ENCODE measurements at places on chromosomes 3 and 15.

DNA sequence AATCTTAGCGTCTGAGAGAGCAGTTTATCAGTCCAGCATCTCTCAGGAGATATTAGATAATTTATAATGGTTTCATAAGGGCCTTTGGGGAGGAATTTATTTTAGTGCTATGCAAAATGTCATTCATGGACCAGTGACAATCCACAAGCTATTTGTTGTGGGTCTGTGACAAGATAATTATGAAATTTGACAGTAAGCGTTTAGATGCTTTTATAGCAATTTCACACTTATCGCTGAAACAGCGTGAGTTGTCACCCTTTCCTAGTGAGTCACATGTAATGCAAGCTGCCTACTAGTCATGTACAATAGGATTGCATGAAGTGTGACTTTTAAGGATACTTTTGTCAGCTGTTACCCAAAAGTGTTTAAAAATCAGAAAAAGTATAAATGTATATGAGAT lies 315.6 kb upstream of the THBS1 start:
- H3K4me3 ChIP-seq = no peak overlapping the region
- H3K36me3 ChIP-seq = no peaks in the 10 kb centered on the region
- H3K27ac ChIP-seq = no peak overlapping the region
- peaks cover 15% of the 10 kb centered on the region for H3K4me1 ChIP-seq
- DNase-seq = no peak

DNA sequence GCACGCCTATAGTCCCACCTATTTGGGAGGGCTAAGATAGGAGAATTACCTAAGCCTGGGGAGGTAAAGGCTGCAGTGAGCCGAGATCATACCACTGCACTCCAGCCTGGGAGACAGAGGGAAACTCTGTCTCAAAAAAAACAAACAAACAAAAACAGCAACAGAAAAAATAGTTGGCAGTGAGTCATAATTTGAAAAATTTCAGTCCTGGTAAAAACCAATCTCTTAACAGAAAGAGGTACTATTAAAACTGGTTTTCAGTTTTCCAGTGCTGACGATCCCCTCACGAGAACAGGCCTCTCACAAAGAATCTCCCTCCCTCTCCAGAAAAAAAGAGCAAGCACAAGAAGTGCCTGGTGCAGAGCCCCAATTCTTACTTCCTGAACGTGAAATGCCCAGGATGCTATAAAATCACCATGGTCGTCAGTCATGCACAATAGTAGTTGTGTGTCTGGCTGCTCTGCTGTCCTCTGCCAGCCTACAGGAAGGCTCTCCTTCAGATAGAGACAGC lies 22.8 kb upstream of the MAP4 start:
- H3K4me1 ChIP-seq = peaks cover 26% of the 10 kb centered on the region
- no peak overlapping the region for H3K27ac ChIP-seq
- DNase-seq = no peak
- no peaks in the 10 kb centered on the region for H3K27me3 ChIP-seq

GRCh38 chr15:60795889-60796288 lies 316.9 kb upstream of the ICE2 start:
- DNase-seq = no peak
- H3K27ac ChIP-seq = peak overlapping the region; percentile 72
- H3K4me3 ChIP-seq = no peak overlapping the region
- H3K27me3 ChIP-seq = no peaks in the 10 kb centered on the region
- peaks cover 55% of the 10 kb centered on the region for H3K4me1 ChIP-seq

DNA sequence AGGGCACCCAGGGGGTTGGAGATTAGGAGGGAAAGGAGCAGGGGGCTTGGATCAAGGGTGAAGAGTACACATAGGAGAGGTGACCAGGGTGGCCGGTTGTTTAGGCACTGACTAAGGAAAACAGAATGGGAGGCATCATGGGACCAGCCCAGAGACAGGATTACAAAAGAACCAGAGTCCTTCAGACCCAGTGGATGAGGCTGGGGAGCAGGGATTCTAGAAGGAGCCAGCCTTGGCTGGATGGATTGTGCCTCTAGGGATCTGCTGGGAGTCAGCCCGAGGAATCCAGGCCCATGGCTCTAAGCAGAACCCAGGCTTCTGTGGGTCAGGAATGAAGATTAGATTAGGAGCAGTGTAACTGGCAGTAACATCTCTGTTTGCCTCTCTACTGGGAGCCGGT lies 98.6 kb downstream of the ARNT2 start:
- H3K4me3 ChIP-seq = no peak overlapping the region
- peaks cover 2% of the 10 kb centered on the region for H3K36me3 ChIP-seq
- H3K27me3 ChIP-seq = peaks cover 6% of the 10 kb centered on the region
- no peak for DNase-seq

DNA sequence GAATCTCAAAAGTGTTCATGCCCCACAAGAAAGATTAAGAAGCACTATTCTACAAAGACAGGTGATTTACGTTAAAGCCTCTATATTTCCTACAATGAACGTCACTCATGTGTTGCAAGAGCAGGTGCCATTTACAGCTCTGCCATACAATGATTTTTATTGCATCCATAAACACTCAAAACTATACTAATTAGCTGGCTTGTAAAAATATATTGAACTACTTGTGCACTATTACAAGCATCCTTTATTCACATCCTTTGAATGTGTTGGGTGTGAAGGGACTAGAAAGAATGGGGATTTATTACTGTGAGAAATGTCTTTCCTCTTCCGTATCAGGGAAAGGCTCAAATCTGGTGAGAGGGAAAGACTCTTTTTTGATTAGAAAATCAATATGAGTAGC lies 50.7 kb upstream of the C3orf49 start:
- H3K4me3 ChIP-seq = no peak overlapping the region
- H3K27me3 ChIP-seq = peaks cover 15% of the 10 kb centered on the region
- no peaks in the 10 kb centered on the region for H3K4me1 ChIP-seq
- no peak for DNase-seq
- H3K36me3 ChIP-seq = no peaks in the 10 kb centered on the region

DNA sequence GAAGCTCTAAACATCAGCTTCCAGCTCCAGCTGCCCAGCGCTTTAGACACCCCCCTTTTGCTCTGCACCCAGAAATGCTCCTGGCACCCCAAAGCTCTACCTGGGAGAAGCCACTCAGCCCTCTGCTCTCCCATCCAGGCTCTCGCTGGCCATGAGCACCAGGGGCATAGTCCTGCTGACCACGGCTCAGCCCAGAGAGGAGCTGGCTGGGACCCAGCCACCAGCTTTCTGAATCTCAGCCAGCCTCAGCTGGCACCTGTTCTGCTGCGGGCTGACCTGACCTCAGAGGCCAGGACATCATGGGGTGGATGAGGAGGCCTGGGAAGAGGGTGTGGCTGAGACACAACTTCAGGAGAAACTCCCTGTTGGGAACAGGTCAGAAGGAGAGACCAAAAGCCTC lies 8.6 kb downstream of the NTRK3 start:
- DNase-seq = no peak
- H3K36me3 ChIP-seq = no peaks in the 10 kb centered on the region
- no peak overlapping the region for H3K27ac ChIP-seq
- peaks cover 2% of the 10 kb centered on the region for H3K4me1 ChIP-seq

- H3K4me1 ChIP-seq = no peaks in the 10 kb centered on the region
- H3K4me3 ChIP-seq = no peak overlapping the region
- H3K36me3 ChIP-seq = no peaks in the 10 kb centered on the region
- no peak overlapping the region for H3K27ac ChIP-seq
- H3K27me3 ChIP-seq = no peaks in the 10 kb centered on the region
Measured at GRCh38 chr15:48557335-48557734, 88.2 kb downstream of the FBN1 start.

DNA sequence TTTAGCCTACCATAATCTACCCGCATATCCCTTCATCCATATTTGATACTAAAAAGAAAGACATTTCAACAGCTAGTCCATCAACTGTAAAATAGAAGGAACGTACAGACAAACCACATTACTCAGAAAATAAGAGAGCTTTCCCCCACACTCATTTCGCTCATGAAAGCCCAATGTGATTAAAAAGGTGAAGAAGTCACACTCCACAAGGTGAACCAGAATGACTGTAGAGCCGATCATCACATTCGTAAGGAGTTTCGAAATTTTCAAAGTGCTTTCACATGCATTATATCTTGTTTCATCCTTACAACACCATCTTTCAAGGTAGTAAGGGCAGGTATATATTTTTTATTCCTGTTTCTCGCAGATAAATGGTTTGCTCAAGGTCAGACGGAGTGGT lies 225.3 kb downstream of the FOXP1 start:
- no peak for DNase-seq
- no peak overlapping the region for H3K4me3 ChIP-seq
- peak overlapping the region; percentile 57 for H3K27ac ChIP-seq
- peaks cover 77% of the 10 kb centered on the region for H3K4me1 ChIP-seq
- no peaks in the 10 kb centered on the region for H3K27me3 ChIP-seq
- peaks cover 37% of the 10 kb centered on the region for H3K36me3 ChIP-seq

GRCh38 chr15:59618406-59618805 lies 6.8 kb downstream of the GCNT3 start:
- peaks cover 15% of the 10 kb centered on the region for H3K27me3 ChIP-seq
- no peak for DNase-seq
- no peak overlapping the region for H3K4me3 ChIP-seq
- H3K4me1 ChIP-seq = peaks cover 3% of the 10 kb centered on the region
- H3K27ac ChIP-seq = no peak overlapping the region
- H3K36me3 ChIP-seq = no peaks in the 10 kb centered on the region

GRCh38 chr15:92954578-92954977 lies 54.5 kb downstream of the CHD2 start:
- no peak overlapping the region for H3K4me3 ChIP-seq
- H3K27me3 ChIP-seq = no peaks in the 10 kb centered on the region

Measured in activated naive CD8-positive, alpha-beta T cell treated with anti-CD3 and anti-CD28 coated beads for 36 hours (primary cell).